GM12892 (cell line): ENCODE measurements at places on chromosomes 4 and X.

GRCh38 chr4:161650812-161651211 is 513.0 kb downstream of the FSTL5 start:
- DNase-seq, result no peak

GRCh38 chrX:126847143-126847542 is 27.6 kb downstream of the PRR32 start:
- no peak for DNase-seq

DNA sequence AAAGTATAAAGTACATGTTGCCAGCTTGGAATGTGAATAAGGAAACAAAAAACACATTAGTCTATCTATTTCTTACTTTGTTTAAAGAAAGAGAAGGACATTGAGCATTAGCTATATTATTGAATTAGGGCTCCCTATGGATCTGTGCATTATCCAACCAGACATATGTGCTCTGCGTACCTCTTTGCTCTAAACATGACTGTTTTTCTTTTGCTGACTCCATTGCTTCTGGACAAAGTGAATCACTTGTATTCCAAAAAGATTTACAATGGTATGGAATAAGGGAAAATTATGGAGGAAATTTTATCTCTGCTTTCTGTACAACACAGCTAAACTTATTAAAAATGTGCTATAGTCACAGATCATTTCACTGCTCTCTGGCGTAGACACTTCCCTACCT is 727.8 kb upstream of the LCORL start:
- DNase-seq, result no peak

DNA sequence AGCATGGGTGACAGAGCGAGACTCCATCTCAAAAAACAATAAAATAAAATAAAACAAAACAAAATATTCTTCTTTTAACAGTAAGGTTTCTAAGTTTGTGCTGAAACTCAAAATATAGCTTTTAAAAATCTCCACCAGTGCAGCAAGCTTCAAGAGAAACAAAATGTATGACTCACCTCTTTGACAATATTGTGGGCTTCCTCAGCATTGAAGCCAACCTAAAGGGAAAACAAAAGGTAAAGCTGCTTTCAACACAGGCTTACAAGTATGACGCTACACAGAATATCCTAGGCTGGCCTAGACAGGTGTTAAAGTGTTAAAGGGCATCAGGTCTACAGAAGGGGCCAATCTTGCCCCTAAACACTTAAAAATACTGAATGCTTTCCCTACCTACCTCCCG is 1.2 kb downstream of the DYNLT3 start:
- DNase-seq, result no peak

DNA sequence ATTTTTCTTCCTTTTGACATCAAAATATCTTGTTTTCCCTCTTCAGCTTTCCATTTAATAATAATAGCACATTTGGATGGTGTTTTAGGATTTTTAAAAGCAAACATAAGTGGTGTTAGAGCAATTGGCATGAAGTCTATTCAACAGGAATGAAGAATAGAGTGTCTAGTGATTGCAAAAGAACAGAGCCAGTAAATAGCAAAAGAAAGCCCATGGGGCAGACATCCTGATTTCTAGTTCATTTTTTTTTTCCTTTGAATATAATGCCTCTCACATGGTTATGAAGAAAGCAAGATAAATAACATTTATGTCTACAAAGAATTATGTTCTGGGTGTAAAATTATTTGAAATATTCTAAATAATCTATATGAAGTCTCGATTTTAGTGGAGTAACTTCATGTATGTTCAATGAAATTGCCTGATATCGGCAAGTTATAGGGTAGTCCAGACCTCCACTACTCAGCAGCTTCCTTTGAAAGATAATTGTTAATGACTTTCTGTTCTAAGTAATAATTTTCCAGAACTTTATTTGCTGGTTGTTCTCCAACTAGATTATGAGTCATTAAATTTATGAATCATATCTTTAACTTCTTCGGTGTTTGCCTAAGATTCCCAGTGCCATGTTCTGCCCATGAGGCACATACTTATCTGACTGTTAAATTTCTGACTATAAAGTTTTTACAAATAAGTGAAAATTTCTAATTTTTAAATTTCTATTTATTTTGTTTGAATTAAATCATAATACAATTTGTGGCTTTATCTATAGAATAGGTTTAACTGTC is 587.9 kb downstream of the TLL1 start:
- DNase-seq, result no peak

GRCh38 chr4:5166377-5166776 is 115.1 kb downstream of the STK32B start:
- no peak for DNase-seq

DNA sequence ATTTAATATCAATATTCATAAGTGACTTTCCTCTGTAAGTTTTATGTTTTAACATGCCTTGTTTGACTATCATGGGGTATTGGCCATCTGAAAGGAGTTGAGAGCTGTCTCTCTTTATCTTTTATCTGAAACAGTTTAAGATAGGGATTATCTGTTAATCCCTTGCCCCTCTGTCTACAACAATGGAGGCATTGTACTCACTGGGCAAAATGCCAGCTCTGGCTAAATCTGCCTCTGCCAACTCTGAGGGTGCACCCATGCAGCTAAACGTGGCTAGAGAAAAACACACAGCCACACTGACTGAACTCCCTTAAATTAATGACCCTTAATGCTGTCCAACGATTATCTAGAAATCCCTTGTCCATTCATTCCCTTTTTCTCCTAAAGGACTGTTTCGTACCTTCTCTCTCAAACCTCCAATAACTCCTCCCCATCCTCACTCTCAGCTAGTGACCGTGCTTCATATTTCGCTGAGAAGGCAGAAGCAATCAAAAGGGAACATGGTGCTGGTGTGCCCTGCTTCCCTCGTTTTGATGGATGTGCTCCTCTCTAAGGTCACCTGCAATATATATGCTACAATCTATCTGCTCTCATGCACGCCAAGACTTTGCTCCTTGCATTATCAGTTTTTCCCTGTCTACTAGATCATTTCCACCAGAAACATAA is 10.3 kb downstream of the PHKA2 start:
- DNase-seq, result no peak

- no peak for DNase-seq
Measured at GRCh38 chrX:14920196-14920595, 47.0 kb downstream of the MOSPD2 start.

DNA sequence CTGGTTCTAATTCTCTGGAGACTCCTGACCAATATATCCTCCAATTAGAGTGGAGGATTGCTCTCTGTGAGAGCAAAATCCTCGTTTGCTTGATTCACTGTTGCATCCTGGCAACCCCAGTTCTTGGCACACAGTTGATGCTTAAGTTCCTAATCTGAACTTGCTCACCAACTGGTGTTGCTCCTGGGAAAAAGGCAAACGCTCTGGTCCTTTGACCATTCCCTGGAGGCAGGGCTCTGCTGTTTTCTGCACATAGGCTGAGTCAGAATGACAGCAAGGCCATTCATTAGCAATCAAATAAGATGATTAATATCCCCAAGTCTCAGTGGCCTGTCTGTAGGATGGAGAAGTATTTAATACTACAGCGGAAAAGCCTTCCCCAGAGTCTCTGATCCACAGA is 172.7 kb upstream of the TBC1D9 start:
- no peak for DNase-seq

DNA sequence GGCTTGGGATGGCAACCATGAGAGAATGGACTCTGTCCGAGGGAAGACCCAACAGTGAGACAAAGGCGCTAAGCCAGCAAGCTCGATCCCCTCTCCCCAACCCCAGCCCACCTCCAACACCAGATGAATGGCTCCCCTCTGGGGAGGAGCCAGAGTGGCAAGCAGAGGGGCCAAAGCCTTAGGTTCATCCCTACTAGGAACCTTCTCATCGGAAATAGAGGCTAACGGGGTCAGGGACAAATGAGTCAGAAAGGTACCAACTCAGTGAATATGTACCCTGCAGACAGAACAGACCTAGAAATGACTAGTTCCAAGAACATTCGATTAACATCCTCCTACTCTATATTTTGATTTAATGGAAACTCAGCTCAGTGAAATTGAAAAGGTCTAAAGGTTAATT is 73.9 kb downstream of the NSG1 start:
- DNase-seq, result no peak

GRCh38 chr4:170087163-170087700 is 2.5 kb downstream of the AADAT start:
- DNase-seq, result no peak

GRCh38 chr4:8493484-8493883 is 52.9 kb downstream of the TRMT44 start:
- DNase-seq, result no peak

- no peak for DNase-seq
Measured at GRCh38 chr4:4720646-4721045, 138.8 kb upstream of the MSX1 start.

- DNase-seq, result no peak
Measured at GRCh38 chr4:1898007-1898406, 26.8 kb downstream of the NSD2 start.

- peak; percentile 14 for DNase-seq
Measured at GRCh38 chrX:20205927-20206708, 60.6 kb downstream of the RPS6KA3 start.

GRCh38 chr4:121794505-121795188 is 6.5 kb upstream of the EXOSC9 start:
- no peak for DNase-seq

- no peak for DNase-seq
Measured at GRCh38 chr4:138235419-138235952, 6.7 kb downstream of the SLC7A11 start.

DNA sequence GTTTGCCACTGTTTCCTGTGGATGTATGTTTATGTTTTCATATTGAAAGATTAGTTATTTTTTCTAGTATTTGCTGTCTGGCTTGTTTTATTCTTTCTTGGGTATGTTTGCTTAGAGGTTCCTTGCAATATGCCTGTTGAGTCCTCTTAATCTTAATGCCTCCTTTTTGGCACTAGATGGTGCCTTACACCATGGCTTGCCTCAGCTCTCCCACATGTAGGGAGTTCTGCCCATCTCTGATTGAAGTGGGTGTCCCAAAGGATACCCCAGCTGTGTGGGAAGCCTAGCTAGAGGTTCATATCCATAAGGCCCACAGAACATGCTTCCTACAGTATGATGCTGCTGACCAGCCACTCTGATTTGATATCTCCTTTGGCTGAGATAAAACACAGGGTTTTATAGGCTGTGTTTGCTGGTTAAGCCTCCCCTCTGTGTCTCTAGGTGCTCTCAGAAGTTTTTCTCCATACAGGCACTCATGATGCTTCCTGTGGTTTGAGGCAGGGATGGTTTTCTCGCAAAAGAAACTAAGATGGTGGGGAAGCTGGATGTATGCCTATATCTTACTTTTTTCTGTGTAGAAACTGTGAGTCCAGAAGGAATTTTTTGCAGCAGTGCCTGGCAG is 162.4 kb downstream of the ASB9 start:
- DNase-seq, result no peak

DNA sequence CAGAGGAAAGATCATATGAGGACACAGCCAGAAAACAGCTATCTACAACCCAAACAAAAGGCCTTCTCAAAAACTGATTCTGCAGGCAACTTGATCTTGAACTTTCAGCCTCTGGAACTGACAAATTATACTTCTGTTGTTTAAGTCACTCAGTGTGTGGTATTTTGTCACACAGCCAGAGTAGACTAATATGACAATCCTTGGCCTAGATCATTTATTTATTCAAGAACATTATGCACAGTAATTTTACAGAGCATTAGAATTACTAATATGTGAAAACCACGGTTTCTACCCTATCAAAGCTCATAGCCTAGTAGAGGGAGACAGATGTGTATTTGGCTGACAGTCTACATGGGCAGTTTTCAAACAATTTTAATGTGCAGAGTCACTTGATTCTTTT is 167.8 kb upstream of the PCDH18 start:
- no peak for DNase-seq

GRCh38 chr4:26993967-26994366 is 133.3 kb downstream of the STIM2 start:
- no peak for DNase-seq

GRCh38 chr4:8730681-8731080 is 138.1 kb downstream of the CPZ start:
- no peak for DNase-seq

- no peak for DNase-seq
Measured at GRCh38 chr4:39259571-39260330, 77.4 kb downstream of the WDR19 start.

- no peak for DNase-seq
Measured at GRCh38 chr4:144556636-144557035, 89.3 kb upstream of the HHIP start.

DNA sequence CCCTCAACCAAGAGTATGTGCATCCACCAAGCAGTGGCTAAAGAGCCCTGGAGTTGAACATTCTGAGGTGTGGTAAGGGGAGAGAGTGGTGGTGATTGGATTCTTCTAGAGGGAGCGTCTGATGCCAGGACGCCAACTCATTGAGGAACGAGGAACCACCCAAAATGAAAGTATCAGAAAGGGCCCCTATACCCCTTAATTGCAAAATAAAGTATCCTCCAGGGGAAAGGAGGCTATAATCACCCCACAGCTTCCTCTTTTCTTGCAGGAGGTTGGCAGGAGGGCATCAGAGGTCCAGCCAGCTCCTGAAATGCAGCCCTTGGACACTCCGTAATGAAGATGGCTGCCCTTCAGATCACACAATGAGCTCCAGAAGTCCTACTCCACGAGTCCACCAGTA is 5.3 kb upstream of the KIAA1210 start:
- DNase-seq, result no peak

- no peak for DNase-seq
Measured at GRCh38 chr4:40455340-40455902, 120.3 kb downstream of the CHRNA9 start.

- no peak for DNase-seq
Measured at GRCh38 chr4:6109842-6110560, 90.3 kb downstream of the JAKMIP1 start.

DNA sequence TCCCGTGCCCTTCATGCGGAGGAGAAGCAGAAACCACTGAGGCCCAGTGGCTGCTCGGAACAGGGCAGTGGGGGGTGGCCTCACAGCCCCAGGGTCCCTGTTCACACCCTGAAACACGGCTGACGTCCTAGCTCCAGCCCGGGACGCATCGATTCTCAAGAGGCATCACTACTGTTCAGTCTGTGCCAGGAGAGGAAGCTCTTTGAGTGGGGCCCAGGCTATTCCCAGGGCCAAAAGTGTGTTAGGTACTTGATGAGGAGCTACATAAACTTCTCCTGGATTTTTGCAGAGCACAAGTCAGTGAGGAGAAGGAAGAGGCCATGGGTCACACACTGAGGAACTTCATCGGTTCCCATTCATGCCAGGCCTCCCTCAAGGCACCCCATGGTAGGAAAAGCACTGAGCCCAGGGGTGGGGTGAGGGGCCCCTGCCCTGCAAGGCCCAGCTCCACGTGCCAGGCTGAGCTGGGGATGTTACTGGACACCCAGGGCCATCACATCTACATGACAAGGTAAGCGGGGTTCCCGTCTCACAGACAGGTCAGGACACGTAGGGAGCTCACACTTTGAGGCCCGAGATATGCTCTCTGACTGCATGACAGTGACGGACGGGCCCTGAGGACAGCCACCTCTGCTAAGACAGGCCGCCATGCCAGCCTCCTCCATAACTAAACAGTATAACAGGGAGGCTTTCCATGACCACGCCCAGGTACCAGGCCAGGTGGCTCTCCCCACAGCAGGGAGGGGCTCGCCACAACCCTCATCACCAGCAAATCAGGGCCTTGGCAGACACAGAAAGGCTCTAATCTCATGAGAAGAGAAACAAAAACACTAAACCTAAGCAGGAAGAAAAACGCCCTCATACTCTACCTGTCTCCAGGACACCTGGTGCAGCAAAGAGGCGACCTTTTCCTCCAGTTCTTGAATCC is 12.4 kb downstream of the TNIP2 start:
- no peak for DNase-seq

GRCh38 chr4:101155368-101155767 is 192.0 kb downstream of the PPP3CA start:
- DNase-seq, result no peak

GRCh38 chr4:104989371-104989770 is 157.3 kb upstream of the TET2 start:
- no peak for DNase-seq

- DNase-seq, result no peak
Measured at GRCh38 chrX:100353326-100353725, 56.7 kb downstream of the PCDH19 start.
